ENCODE measurements at places on chromosomes 2 and 18. TPM values are rescaled to one million over a fixed set of nuclear protein-coding genes. Genes with fewer than 3 reads are reported as not detected.

The RNF103 gene
- total RNA-seq: 27.3 TPM

The FARP2 gene
- 38.5 TPM for total RNA-seq

GRCh38 chr18:46344416-46345180 is 240.4 kb downstream of the HAUS1 start:
- no peak for DNase-seq

GRCh38 chr2:32360416-32360815 is 3.6 kb downstream of the BIRC6 start:
- no peak for DNase-seq

- no peak for DNase-seq
These were observed 1.7 kb downstream of the HOXD8 start for GRCh38 chr2:176130957-176131847.

DNA sequence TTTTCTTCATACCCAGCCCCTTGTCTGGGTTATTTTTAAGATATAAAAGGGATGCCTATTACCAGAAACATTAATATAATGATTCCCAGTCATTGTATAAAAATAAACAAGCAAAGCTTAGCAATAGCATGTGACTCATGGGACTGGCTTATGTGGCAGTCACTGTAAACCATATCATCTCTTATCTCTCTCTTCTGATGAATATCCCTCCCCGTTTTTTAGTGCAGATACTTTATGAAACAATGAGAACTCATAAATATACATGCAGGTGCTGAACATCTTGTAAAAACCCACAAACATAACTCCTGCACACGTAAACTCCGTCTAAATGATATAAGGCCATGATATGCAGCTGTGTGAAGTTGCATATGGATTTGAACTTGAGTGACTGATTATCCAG is 154.9 kb downstream of the MGAT5 start:
- DNase-seq: no peak

The CTAGE1 gene
- not detected for total RNA-seq

- DNase-seq: no peak
These were observed 157.4 kb upstream of the GULP1 start for GRCh38 chr2:188134241-188134640.

DNA sequence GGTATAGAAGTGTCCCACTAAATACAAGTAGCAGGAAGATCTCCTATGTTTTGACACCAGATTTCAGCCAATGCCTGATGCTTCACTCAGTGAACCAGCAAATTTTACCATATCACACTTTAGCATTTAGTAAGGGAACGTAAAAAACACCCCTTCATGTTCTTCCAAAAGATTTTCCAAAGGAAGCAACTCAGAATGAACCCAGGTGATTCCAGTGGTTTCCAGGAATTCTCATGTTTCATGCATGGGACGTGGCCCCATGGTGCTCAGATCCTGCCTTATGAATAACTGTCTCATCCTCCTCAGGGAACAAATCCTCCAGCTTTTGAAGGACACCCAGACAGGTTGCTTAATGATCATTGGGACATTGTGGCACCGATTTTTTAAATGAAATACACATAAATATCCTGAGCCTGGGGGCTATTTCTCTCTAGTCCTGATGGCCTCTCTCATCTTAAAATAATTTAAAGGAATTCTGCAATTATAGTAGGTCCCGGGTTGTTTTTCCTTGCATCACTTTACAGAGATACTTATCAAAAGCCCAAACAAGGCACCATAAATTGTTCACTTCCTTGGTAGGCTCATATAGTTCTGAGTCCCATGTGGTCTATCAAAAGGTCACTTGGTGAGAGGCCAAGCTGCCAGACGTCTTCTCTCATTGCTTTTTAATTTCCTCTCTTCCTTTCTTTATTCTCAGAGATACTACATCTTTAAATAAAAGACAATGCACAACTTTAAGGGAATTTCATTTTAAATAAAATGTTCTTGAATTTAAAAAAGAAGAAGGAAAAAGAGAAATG is 261.0 kb downstream of the ZNF516 start:
- no peak for DNase-seq

- DNase-seq: no peak
These were observed 179.4 kb downstream of the INHBB start for GRCh38 chr2:120525056-120526046.

GRCh38 chr2:221318376-221319130 is 253.6 kb downstream of the EPHA4 start:
- DNase-seq: no peak

DNA sequence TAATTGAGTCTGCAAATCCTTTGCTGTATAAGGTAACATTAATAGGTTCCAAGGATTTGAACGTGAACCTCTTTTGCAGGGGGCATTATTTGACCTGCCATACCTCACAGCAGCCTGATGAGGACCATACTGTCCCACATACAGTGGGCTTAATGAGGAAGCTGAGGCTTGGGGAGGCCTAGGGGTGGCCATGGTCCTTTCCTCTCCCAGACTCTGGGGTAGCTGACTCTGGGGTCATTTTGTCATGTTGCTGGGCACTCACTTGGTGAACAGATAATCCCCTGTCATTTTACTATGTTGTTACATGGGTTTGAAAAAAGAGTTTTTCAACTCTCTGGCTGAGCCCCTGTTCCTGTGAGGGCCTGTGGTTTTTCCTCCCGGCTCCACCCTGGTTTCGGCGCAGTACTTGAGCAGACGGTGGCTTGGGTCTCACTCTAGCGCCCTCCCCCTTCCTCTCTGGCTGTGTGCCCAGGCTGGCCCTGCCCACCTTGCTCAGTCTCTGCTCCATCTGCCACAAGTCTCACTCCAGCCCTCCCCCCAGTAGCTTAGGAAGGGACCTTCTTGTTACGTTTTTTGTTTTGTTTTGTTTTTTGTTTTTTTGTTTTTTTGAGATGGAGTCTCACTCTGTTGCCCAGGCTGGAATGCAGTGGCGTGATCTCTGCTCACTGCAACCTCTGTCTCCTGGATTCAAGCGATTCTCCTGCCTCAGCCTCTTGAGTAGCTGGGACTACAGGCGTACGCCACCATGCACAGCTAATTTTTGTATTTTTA is 21.0 kb downstream of the INPP4A start:
- DNase-seq: no peak

DNA sequence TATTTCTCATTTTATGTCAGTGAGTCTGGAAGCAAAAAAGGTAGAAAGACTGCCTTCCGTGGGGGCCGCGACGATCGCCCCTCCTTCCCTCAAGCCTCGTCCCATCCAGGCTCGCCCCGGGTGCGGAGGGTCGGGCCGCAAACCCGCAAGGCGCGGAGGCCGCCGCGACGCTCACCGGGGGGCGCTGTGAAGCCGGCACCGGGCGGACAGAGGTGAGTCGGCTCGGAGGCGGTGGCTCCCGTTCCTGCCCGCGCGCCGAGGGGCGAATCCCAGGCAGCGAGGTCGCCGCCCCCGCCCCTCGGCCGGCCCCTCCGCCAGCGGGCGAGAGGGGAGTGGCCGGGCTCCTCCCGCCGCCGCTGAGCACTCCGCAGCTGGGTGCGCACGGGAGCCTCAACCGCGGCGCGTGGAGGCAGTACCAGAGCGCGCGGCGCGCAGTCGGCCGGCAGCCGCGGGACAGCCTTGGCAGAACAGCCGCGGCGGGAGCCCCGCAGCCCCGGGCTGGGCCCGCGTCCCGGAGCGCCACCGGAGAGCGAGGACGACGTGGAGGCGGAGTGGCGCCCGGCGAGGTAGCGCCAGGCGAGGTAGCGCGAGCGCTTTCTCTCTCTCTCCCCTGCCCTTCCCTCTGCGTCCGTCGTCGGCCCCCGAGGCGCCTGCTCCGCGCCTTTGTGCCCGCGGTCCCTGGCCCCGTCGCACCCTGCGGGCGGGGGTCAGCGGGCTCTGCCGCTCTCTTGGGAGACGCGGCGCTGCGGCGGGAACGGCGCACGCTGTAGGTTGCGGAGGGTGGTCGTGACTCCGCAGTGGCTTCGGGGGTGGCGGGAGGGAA is at the start of gene MYO1B:
TSS of gene MYO1B (plus strand) at position 359 of the 823 bp plus-strand sequence. CDS start 31,492 bp downstream, outside the sequence.
- DNase-seq: peak; percentile 89

DNA sequence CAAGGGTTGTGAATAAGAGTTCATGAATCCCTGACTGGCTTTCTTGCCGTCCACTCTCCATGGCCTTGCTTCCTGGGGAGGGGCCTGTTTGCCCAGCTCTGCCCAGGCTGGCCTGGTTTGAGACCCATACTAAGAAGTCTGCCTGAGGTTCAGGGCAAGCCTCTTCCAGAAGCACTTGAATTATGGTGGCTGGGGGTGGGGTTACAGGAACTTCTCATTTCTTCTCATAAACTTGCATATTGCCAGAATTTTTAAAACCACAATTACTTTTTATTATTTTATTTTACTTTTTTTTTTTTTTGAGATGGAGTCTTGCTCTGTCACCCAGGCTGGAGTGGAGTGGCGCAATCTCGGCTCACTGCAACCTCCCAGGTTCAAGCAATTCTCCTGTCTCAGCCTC is 42.0 kb downstream of the GORASP2 start:
- no peak for DNase-seq

DNA sequence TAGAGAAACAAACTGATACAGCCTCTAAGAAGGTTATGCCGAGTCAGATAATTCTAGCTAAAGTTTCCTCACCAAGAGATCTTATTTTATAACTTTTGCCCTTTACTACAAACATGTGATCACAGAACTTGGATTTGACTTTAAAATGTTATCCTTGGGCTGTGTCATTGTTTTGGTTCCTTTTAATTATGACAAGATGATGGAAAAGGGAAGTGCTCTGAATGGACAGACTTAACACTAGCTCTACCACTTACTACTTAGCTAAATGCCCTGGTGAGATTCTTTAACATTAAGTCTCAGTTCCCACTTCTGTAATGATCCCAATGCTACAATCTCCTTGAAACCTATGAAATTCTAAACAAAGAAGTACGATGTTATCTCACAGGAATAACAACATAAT is 69.9 kb downstream of the RTTN start:
- DNase-seq: no peak

The GALNT13 gene
- 0.17 TPM for total RNA-seq

DNA sequence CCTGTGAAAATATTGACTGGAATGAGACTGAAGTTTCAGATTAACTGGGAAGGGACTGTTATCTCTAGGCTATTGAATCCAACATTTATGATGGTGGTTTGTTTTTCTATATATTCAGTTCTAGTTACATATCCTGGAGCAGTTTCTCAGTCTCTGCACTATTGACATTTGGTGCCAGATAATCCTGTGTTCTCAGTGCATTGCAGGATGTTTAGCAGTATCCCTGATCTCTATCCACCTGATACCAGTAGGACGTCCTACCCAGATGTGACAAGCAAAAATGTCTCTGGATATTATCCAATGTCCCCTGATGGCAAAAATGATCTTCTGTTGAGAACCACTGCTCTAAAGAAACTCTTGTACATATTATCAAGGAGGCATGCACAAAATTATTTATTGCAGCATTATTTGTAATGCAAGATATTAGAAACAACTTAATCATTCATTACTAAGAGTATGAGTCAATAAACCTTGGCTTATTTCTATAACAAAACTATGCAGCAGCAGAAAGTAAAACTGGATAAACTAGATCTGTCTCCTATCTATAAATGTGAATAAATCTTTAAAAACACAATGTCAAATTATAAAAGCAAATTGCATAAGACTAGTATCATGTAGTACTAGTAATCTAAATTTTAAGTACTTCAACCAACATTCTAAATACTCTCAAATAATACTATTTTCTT is 369.3 kb upstream of the RND3 start:
- DNase-seq: peak; percentile 33

The C2orf92 gene
- total RNA-seq: 1.5 TPM

DNA sequence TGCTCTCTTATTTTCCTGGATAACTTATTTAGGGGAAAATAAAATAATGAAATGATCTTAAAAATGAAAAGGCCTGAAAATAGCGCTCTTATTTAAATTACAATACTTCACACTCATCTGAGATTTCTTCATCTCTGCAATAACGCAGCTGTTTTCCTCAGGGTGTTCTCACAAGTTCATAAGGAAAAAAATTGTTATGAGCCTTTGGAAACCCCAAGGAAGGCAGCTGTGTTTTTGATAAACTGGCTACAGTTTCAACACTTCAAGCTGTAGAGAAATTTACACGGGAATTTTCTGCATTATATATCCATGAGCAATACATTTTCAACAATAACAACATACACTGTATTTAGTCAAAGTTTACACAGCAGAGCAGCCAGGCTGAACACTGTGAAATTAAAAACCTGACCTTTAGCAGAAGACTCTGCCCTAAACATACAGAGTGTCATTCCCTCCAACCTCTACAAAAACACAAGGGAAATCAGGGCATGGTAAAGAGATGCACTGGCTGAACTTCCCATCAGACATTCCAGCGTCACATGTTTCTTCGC is 959.6 kb downstream of the SLC4A3 start:
- no peak for DNase-seq

DNA sequence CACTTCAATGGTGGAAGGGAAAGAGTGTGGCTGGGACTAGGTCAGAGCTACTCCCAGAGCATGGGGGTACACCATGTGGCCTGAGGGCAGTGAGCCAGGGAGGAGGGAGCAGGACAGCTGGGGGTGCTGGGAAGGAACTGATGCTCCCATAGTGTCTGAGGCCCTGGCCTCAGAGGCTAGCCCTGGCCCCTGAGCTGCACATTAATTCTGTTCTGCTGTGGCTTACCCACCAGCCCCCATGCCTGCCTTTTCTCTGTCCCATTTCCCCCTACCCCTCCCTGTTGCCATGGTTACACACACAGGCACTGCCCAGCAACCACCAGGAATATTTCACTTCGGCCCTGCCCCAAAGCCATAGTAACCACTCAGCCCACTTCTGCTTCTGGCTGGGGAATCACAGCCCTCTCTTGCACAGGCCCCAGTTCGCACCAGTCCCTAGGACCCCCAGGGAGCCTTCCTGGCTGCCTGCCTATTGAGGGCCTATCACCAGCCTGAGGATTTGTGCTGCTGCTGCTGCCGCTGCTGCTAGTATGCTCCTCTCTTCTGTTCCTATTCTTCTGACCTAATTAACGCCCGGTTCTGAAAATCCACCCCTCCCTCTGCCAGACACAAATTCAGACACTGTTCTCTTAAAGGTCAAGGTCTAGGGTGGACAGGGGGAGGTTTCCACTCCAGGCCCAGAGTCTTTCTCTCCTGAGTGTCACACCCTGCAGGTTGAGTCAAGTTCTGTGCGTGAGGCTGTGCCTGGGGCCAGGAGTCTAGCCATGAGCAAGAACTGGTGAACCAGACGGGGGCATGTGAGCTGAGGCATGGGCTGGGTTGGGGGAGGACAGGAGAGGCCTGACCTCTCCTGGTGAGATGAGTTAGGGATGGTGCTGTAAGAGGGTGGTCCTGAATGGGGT is 87.1 kb upstream of the MCFD2 start:
- no peak for DNase-seq

GRCh38 chr18:11998193-11998592 is 16.9 kb downstream of the IMPA2 start:
- no peak for DNase-seq

GRCh38 chr18:63949068-63949737 is at the start of gene HMSD:
Gene HMSD, plus strand, starts transcription at chr18:63949301. Its CDS starts 4,155 bp downstream, at chr18:63953456.
- peak; percentile 60 for DNase-seq

The FKBP1B gene
- total RNA-seq: 13.7 TPM

The SCYGR4 gene
- total RNA-seq: not detected
